GM10248 (cell line): ENCODE measurements at places on chromosomes 16 and 17.

GRCh38 chr17:50562242-50563091 lies 2.0 kb downstream of the CACNA1G start:
- no peak for DNase-seq

DNA sequence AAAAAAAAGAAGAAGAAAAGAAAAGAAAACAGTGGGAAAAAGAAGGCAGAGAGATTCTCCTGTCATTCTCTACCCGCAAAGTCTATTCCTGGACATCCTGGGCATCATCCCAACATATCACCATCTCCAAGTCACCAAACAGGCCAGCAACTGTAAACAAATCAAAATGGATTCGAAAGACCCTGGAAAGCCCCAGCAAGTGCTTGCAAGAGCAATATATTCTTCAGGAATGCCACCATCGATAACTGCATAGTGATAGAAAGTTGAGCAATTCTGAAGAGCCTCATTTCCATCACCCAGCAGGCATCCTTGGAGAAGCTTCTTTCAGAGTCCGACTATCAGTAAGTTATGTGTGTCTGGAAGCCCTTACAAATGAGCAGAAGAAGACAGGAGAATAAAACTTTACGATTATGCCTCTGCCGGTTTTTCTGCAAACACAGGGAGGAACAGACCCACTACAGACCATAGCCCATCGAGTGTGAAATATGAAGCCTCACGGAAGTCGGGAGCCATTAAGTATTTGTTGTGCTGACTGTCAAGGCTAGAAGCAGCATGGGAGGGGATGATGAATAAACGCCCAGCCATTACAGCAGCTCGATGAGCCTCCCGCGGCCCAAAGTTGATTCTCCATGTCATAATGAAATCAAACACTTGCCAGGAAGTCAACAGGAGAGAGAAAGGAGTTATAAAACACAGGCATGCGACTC lies 64.5 kb upstream of the SEC14L1 start:
- no peak for DNase-seq

DNA sequence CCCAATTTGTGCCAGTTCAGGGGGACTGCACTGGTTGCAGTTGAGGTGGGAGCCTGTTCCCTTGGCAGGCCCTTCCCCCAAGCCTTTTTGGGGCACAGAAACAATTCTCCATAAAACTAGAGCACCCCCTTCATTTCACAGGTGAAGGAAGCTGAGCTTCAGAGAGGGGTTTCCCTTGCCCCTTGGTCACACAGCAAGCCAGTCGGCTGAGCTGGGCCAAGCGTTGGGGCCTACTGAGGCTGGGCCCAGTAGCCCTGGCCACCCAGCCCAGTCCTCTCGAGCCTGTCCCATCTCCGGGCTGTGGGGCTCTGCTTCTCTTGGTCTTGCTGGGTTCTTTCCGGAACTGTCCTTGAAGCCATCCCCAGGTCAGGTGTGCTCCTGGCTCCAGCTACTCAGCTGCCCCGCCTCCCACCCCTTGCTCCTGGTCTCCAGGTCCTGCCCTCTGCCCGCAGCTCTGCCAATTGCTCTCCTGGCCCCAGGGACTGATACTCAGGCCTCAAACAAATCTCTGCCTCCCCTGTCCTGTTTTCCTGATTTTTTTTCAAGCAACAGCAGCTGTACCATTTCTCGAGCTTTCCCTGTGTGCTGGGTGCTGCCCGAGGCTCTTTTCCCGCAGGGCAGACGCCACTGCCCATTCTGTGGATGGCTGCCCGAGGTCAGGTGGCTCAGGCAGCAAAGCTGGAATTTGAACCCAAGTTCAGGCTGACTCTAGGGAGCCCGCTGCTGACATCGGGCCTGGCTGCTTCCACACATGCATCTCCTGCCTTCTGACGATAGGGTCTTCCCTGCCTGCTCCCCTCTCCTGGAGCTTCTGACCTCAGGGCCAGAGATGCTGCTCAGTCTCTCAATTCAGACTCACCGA lies 87.4 kb upstream of the NKD1 start:
- no peak for DNase-seq

- no peak for DNase-seq
Observed at GRCh38 chr16:73568769-73569168, 520.8 kb upstream of the ZFHX3 start.

DNA sequence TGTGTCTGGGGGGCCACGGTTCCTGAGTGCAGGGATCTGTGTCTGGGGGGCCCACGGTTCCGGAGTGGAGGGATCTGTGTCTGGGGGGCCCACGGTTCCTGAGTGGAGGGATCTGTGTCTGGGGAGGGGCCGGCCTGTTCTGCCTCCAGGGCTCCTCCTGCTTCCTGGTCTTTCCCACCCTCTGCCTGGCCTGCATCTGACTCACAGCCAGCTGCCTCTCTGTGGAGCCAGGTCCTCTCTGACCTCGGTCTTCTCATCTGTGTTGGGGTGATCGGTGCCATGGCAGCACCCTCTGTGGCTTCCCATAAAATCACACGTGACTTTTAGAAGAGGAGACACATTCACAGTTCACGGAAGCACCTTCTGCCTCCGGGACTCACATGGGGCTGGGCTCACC lies 50.3 kb downstream of the ZFPM1 start:
- DNase-seq = no peak

GRCh38 chr17:78180508-78180907 lies 6.3 kb downstream of the TK1 start:
- no peak for DNase-seq

DNA sequence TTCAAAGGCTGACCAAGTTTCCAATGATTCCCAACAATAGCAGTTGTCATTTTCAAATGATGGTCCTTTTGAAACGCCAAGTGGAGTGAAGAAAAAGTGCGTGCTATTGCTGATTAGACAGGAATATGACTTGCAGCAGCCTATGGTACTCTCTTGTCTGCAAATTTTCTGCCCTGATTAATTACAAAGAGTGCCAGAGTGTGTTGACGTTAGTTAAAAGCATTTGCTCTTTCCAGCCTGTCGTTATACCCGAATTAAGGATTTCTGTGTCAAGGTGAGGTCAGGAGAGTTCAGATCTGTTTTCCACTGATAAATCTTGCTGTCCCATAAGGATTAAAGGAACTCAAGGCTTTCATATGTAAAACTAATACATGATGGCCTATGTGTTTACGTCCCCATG lies 75.0 kb upstream of the ADAMTS18 start:
- no peak for DNase-seq

- no peak for DNase-seq
Observed at GRCh38 chr17:63519972-63520882, 2.9 kb upstream of the KCNH6 start.

DNA sequence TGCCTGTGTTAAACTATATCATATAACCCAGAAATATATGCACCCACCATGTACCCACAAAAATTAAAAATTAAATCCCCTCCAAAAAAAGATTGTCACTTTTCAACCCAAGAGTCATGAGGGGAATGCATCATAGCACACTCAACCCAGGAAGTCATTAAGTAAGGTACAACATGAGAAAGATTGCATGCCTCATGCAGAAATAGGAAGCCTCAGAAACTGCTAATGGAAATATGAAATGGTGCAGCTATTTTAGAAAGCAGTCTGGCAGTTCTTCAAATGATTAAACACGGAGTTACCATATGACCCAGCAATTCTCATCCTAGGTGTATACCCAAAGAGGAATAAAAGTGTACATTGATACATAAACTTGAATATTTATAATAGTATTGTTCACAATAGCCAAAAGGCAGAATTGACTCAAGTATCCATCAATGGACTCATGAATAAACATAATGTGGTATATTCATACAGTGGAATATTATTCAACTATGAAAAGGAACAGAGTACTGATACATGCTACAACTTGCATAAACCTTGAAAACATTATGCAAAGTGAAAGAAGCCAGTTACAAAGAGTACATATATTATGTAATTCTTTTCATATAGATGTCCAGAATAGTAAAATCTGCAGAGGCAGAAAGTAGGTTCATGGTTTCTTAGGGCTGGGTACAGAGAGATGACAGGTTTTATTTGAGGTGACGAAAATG lies 70.4 kb downstream of the TMEM100 start:
- DNase-seq = no peak

GRCh38 chr16:6018848-6019489 lies 921.4 kb upstream of the EEF2KMT start:
- no peak for DNase-seq

DNA sequence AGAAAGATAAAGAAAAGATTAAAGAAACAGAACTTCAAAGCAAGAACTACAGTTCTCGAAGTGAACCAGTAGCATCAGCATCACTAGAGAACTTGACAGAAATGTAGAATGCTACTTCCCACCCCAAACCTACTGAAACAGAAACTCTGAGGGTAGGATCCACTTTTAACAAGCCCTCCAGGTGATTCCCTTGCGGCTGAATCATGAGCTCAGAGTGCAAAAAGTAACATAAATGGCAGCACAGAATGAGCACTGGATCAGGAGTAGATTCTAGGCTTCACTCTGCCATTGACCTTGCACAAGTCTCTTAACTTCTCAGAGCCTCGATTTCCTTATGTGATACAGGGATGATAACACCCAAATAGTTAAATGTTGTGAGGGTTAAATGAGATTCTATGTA lies 5.8 kb downstream of the TOM1L2 start:
- peak; percentile 37 for DNase-seq

GRCh38 chr17:69870091-69870530 lies 204.9 kb upstream of the KCNJ16 start:
- peak; percentile 10 for DNase-seq

- no peak for DNase-seq
Observed at GRCh38 chr16:5709889-5710288, 612.3 kb upstream of the EEF2KMT start.

- DNase-seq = no peak
Observed at GRCh38 chr17:258045-258734, 76.7 kb upstream of the DOC2B start.
